ENCODE measurements at places on chromosomes 2 and 18.

DNA sequence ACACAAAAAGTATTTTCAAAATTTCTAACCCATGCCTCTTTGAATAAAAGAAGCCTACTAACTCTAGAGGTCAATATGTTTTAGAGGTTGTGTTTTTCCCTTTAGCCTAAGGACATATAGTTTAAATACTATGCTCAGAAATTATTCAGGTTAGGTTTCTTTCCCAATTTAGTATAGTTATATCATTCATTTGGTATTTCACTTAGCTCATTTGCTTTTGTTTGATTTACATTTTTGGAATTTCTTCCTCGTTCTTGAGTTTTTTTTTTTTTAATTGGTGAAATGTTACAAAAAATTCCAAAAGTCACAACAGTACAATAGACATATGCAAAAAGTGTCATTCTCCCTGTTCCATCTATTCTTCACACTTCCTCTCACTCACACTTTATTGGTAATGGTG, 371.3 kb upstream of the TNP1 start:
- DNase-seq = no peak

GRCh38 chr18:46591783-46592391, 65.1 kb downstream of the LOXHD1 start:
- DNase-seq = no peak

DNA sequence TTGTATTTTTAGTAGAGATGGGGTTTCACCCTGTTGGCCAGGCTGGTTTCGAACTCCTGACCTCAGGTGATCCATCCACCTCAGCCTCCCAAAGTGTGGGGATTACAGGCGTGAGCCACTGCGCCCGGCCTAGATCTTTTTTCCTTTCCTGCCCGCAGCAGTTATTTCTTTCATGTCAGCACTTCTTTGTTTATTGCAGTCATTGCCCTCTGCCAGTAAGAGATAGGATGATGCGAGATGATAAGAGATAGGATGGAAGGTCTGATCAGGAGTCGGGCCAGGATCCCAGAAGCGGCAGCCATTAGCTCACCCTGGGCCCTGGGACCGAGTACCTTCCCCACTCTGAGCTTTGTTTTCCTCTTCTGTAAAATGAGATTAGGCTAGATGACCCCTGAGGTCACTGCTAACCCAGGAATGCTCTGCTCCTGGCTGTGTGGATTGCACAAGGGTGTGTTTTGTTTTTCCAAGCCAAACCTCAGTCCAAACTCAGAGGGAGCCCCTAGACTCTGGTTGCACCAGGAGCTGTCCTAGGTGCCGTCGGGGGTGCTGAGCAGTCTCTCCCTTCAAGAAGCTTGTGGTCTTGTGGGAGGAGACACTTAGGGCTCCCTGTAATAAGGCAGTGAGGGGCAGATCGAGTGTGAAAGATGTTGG, 63.3 kb downstream of the LPIN1 start:
- no peak for DNase-seq

DNA sequence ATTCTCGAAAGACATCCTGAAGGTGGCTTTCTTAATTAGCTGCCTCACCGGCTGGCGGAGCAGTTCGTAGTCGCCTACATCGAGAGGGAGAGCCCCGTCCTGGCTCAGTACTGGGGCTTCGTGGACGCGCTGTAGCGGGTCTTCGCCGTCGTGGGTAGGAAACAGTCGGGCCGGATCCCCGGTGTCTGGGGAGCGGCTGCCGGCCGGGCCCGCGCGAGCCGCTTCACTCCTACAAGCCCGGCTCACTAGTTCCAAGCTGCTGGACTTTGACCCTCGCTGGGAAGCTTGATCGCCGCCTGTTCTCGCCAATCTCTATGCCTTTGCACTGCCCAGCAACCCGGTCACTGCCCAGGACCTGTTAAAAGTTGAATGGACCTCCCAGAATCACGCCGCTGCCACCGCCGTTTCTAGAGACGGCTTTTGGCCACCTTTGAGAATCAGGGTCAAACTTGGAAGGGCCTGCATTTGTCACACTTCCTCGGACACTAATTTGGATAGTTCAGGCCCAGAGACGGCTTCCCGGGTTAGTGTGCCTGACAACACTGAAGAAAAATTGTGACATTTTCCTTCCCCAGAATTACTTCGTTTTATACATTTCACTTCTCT, 41.4 kb upstream of the AKAIN1 start:
- DNase-seq = no peak

- DNase-seq = no peak
Measured at GRCh38 chr2:206531996-206532543, 88.7 kb downstream of the ADAM23 start.

Data from bone marrow (tissue), 2 donors.